ENCODE measurements at places on chromosomes 16 and 17.
A peak's percentile ranks its signal among the peaks of the same experiment; 100 is the strongest.

DNA sequence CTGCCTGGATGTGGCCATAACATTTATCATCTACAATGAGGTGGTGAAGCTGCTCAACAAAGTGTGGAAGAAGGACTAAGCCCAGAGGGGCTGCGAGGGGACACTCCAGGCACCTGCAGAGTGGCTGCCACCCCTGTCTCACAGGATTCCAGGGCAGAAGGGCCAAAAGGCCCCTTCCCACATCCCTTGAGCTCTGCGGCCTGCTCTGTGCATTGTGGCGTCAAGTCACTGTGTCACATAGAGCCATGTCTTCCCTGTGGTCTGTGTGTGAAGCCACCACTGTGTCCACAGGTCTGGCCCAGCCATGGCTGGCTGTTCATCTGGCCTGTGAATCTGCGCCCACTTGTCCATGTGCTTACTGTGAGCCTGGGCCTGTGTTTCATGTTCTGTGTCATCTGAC is 1714.6 kb downstream of the TP53TG3F start:
- DNase-seq: no peak

GRCh38 chr16:51433599-51433998 is 282.5 kb upstream of the SALL1 start:
- no peak for DNase-seq

GRCh38 chr16:73020409-73020884 is 27.5 kb downstream of the ZFHX3 start:
- peak; percentile 77 for DNase-seq

DNA sequence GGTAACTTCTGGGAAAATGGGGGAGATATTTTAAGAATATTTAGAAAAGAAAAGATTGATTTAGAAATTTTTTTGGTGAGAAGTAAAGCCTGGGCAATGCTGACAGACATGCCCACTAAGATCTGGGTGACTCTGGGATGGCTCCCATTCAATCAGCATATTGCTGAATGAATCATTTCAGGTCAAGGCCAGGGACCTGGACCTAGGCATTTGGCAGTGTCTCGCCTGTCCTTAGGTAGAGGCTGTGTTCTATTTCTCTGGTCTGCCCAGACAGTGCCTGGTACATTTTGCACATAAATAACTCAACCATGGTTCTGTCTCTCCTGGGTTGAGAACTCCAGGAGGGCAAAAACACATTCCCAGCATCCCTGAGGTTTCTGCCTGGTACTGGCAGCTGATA is 39.9 kb downstream of the SMPD3 start:
- no peak for DNase-seq

- no peak for DNase-seq
Measured at GRCh38 chr16:78579020-78579419, 479.6 kb downstream of the WWOX start.

- no peak for DNase-seq
Measured at GRCh38 chr16:8919089-8919933, 37.2 kb downstream of the LITAFD start.

- no peak for DNase-seq
Measured at GRCh38 chr16:17380613-17381012, 90.1 kb downstream of the XYLT1 start.

- no peak for DNase-seq
Measured at GRCh38 chr16:30054451-30054850, 11.1 kb upstream of the ALDOA start.
